ENCODE measurements at places on chromosomes 2 and 18. TPM values are rescaled to one million over a fixed set of nuclear protein-coding genes. Genes with fewer than 3 reads are reported as not detected.

The C2orf66 gene
- not detected for polyA plus RNA-seq

The TRIM54 gene
- polyA plus RNA-seq: not detected

The RGPD3 gene
- not detected for polyA plus RNA-seq

The ERLEC1 gene
- polyA plus RNA-seq: 47.3 TPM

The PRLH gene
- polyA plus RNA-seq: not detected

The TNFRSF11A gene
- polyA plus RNA-seq: 6.5 TPM

The NEU4 gene
- polyA plus RNA-seq: 1.3 TPM

The IAH1 gene
- polyA plus RNA-seq: 85.8 TPM

The B3GNT2 gene
- polyA plus RNA-seq: 29.8 TPM

The SFTPB gene
- polyA plus RNA-seq: not detected

The G6PC2 gene
- polyA plus RNA-seq: not detected

The LYPD6B gene
- not detected for polyA plus RNA-seq

The RAD51AP2 gene
- not detected for polyA plus RNA-seq

The IDH1 gene
- 6.1 TPM for polyA plus RNA-seq

The SULT1C4 gene
- polyA plus RNA-seq: not detected

The GAD1 gene
- polyA plus RNA-seq: not detected
